ENCODE measurements at places on chromosomes 11 and 22.

GRCh38 chr11:45982656-45983470 is 60.4 kb downstream of the LARGE2 start:
- DNase-seq, result no peak

DNA sequence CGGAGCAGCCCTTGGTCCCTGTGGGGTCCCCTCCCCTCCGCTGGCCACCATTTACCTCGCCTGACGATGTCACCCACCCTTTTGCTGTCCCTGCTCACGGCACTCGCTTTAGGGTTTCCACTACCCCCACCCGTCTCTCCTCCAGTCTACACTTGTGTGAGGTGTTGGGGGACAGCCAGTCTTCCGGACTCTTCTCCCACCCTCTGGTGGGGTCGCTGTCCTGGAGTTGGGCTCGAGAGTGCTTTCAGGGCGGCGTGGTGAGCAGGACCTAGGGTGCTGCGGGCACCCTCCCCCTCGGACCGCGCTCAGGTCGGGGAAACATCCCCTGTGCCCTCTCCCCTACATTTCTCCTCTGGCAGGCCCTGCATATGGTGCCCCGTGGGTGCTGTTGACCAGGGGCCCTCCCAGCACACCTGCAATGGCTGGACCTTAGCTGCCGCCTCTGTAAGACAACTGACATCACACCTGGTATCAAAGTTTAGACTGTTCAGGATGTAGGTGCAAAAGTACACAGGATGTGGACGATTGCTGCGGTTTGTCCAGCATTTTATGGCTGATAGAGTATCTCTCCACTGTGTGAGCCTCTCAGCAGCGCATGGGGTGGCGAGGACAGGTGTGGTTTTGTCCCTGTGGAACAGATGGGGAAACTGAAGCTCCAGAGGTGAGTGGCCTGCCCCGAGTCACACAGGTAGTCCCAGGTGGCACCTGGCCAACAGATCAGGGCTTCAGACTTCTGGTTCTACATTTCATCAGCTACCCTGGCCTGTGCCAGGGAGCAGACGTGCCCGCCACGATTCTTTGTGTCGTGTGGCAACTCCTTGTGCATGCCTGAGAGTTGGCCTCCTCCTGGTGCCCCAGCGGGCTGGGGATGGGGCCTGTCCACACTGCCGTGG is 1.2 kb downstream of the GRK2 start:
- no peak for DNase-seq

- no peak for DNase-seq
Observed at GRCh38 chr11:107757661-107758060, 45.8 kb upstream of the SLN start.

GRCh38 chr11:117045196-117045595 is 53.0 kb downstream of the SIK3 start:
- no peak for DNase-seq

DNA sequence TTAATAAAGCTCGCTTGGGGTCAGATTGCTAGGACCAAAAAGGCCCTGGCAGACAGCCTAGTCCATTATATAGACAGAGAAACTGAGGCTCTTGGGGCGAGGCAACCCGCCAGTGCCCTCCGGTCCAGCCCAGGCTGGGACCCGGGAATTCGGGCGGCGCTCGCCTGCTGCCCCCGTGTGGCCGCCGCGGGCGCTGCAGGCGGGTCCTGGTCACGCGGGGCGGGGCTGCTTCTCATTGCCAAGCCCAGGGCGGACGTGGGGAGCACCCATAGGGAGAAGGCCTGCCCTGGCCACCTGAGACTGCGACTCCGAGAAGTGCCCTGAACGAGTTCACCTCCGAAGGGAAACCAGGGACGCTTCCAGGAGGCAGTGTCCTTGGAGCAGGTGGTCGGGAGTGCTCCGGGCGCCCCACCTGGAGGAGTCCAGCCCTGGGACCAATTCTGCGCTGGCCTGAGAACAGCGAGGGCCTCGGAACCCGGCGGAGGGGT is 36.0 kb upstream of the CSNK1E start:
- DNase-seq, result peak; percentile 40

DNA sequence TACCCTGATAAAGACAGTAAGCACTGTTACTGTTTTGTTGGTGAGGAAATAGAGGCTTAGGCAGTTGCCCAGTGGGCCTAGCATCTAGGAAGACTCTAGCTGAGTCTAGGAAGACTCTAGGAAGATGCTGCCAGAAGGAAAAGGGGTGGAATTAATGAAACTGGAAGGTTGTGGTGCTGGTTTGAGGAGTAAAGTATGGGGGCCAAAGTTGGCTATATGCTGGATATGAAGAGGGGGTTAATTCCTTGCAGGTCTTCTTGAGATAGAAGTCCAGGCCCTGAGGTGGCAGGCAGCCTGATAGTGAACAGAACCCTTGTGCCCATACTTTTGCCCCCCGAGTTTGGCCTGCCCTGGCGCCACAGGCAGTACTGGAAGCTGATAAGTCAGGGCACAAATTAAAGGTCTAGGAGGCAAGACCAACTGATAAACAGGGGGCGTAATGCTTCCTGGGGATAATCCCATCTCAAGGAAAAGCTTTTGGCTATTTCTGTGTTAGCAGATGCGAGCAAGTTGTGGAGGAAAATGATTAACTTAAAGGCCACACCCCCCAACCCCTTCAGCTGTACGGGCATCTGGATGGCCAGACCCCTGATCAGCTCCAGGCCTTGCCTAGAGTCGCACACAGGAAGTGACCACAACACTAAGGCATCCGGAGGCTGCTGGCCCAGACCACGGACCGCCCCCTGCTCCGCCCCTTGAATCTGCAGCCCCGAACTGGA is 3.1 kb downstream of the ILK start:
- DNase-seq, result no peak

GRCh38 chr11:24622262-24622661 is 125.4 kb downstream of the LUZP2 start:
- DNase-seq, result no peak

DNA sequence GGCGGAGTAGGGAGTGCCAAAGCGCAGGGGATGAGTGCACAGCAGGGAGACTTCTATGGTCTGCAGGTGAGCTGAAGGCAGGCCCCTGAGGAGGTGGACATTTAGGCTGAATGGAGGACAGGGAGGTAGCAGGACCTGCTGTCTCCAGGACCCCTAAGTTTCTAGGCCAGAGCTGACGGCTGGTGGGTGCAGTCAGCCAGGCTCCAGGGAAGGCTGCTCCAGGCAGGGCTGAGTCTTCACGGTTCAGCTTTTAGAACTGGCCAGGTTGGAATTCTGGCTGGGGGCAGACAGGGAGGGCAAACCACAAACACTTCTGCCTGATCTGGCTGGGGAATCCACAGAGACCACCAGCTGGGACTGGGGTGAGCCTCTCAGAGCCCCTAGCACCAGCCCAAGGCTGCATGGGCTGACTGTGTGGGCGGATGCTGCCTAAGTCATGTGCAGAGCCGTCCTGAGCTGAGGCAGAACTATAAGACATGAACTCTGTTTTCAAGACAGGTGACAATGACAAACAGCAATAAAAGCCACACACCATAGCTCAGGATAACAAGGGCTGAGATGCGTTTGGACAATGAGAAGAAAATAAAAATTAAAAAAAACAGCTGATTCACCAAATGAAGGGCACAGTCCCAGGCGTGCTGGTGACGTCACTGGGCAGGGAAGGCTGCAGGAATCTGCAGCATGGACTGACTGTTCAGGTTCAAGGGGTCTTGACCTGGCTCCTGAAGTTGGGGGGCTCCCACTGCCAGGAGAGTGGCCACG is 10.4 kb upstream of the MALAT1 start:
- no peak for DNase-seq

DNA sequence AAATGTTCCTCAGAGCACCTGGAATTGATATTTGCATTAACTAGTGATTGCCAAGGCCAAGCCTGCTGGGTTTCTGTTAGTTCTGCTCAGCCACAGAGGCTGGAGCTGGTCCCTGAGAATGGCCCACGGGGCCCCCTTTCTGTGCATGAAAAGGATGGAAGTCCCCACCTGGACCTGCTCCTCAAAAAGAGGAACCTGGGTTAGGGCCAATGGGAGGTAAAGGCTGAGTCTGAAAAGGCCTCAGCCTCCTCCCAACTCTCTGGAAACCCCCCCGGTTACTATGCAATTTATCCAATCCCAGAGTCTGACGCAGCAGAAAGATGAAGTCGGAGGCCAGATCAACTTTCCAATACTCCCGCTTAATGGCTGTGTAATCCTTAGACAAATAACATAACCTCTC is 6.8 kb upstream of the CREB3L1 start:
- no peak for DNase-seq

GRCh38 chr11:62104816-62105653 is 18.8 kb upstream of the INCENP start:
- DNase-seq, result no peak

DNA sequence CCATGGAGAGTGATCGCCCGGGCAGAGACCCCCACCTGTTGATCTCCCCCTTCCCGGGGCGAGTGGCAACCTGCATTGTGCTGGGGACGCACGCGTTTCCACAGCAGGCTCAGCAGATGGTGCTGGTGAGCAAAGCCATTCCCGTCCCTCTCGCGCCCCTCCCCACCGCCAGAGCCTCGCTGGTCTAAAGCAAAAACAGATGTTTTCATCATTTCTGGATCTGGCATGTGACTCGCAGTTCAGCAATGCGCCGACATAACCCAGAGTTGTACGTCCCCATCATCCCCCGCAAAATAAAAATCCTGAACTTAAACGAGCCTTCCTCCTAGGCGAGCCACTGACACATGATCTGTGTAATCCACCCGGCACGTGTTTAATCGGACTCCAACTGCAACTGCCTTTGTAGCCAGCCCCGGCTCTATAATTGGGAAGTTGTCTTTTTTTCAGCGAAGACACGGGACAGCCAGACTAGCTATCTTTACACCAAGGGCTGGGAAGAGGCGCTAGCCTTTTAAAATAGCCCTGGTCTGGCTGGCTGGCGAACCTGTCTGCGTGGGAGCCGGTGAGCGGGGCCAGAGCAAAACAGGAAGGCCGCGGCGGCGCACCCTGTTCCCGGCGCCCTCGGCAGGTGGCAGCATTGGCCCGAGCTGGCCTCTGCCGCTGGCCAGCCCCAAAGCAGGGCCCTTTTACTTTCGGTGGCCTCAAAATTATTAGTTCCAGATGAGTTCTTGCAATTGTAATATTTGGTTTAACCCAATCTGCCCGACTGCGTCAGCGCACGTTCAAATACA is 203.0 kb upstream of the SORL1-AS1 start:
- peak; percentile 40 for DNase-seq

DNA sequence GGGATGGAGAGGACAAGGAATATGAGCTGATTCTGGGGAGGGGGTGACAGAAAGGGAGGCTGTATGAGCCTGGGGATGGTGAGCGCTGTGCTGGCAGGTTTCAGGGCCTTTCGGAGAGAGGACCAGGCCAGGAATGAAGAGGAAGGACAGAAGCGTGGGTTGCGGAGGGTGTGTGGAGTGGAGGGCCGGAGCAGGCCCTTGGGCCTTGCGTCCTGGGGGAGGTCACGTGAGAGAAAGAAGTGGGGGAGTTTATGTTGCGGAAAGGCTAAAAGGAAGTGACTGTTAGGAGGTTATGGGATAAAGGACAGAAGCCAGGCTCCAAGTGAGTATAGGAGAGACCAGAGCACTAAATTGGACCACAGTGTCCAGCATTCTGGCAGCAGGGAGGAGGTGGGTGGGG is 17.5 kb downstream of the BCR start:
- no peak for DNase-seq

DNA sequence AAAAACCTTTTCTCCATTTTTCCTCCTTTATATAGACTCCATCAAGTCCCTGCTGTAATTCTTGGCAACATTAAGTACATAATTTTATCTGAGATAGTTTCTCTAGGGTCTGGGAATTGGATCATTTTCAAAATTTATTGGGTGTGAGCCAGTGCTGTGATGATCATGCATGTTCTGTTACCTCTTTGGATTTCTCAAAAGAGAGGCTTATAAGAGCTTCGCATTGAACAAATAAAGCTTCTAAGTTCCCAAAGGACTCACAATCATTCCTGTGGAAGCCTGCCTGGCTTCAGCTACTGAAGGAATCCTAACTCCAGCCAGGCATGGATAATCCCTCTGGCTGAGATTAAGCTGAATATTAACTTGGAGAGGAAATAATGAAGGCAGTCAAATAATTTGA is 208.5 kb downstream of the RAB38 start:
- DNase-seq, result no peak

- DNase-seq, result no peak
Observed at GRCh38 chr11:4211991-4212390, 117.4 kb downstream of the RRM1 start.

DNA sequence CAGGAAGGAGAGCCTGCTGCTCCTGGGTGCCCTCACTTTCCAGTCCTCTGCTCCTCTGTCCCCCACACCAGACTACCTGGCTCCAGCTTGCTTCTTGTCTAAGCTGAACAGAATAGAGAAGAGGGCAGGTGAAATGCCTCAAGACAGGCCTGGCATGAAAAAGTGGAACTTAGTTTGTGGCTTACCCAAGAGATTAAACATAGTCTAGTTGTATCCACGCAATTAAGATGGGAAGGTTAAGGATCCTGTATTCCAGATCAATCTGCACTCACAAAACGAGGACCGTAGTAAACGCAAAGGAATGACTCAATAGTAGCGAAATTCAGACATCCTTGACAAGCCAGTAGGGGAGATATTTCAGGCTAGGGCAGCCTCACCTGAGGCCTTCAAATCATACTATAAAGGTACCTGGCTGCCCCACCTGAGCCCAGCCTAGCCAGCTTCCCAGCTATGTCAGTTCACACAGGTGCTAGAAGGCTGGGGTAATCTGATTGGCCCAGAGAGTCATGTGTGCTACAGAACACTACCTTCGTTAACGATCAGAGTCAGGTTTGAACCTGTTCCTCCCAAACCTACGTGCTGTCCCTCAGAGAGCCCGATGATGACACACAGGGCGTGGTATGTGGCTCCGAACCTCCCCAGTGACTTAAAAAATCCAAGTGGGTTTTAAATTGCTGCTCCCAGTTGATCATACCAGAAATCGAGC is 46.5 kb downstream of the AHNAK start:
- DNase-seq, result no peak

DNA sequence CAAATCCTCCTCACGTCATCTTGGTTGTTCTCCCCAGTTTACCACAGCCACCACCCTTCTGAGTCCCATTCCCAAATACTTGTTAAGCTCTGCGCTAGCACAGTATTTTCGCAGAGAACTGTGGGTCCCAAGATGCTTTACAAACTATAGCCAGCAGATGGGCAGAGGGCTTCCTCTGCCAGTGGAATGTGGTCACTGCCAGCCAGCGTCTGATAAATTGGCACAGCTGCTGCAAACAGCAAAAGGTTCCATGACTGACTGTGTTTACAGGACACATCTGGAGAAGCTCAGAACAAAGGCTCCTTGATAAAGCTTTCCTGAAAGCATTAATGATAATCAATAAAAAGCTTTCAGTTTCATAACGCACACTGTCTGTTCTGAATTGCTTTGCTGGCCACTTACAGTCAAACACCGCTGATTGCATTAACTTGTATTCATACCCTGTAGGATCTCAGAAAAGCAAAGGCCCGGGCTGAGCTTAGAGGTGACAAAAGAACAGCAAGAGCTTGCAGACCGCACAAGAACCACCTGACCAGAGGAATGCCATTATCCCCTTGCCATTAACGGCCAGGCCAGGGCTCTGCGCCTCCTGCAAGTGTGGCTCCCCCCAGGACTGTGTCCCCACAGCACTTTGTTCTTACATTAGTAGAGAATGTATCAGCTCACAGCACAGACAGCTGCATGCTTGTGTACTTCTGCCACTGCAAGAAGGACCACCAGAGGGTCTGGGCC is 120.6 kb downstream of the MICAL3 start:
- DNase-seq, result no peak

- no peak for DNase-seq
Observed at GRCh38 chr11:130585545-130585944, 137.1 kb downstream of the ADAMTS15 start.
